ENCODE measurements at places on chromosomes 16 and 17.
A peak's percentile ranks its signal among the peaks of the same experiment; 100 is the strongest.

DNA sequence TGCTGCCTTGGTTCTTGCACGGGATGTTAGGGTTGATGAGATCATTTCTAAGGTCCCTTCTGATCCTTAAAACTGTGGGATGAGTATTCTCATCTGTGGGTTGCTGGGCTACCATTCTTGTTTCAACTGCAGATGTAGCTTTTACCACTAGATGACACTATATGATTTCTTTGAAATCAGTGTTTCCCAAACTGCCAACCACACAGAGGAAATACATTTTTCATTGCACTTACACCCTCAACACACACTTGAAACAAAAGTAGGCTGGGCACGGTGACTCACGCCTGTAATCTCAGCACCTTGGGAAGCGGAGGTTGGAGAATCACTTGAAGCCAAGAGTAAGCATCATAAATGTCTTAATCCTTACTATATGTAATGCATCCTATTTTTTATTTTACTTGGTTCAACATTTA lies 15.3 kb downstream of the LCMT1 start:
- peak; percentile 21 for DNase-seq

DNA sequence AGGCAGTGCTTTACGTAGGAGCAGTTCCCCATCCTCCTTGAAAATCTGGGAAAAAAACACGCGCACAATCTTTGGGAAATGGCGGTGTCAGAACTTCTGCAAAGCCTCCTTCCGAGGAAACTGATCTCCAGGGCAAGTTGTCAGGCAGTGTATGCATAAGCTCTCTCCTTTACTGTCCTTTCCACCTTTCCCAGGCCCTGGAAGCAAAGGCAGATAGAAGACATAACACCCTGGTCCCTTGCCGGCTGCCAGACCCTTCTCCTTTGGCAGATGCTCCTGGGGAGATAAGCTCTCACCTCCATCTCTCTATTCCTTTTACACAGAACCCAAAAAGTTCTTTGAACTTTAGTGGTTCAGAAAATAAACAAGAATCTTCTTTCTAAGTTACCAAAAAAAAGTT lies 12.4 kb downstream of the TOB1 start:
- DNase-seq = no peak

GRCh38 chr16:86196687-86197391 lies 297.9 kb downstream of the IRF8 start:
- no peak for DNase-seq

- no peak for DNase-seq
These were observed 24.0 kb downstream of the RNF213 start for GRCh38 chr17:80284631-80285030.

- DNase-seq = peak; percentile 48
These were observed 7.1 kb upstream of the TEX19 start for GRCh38 chr17:82351713-82352488.

DNA sequence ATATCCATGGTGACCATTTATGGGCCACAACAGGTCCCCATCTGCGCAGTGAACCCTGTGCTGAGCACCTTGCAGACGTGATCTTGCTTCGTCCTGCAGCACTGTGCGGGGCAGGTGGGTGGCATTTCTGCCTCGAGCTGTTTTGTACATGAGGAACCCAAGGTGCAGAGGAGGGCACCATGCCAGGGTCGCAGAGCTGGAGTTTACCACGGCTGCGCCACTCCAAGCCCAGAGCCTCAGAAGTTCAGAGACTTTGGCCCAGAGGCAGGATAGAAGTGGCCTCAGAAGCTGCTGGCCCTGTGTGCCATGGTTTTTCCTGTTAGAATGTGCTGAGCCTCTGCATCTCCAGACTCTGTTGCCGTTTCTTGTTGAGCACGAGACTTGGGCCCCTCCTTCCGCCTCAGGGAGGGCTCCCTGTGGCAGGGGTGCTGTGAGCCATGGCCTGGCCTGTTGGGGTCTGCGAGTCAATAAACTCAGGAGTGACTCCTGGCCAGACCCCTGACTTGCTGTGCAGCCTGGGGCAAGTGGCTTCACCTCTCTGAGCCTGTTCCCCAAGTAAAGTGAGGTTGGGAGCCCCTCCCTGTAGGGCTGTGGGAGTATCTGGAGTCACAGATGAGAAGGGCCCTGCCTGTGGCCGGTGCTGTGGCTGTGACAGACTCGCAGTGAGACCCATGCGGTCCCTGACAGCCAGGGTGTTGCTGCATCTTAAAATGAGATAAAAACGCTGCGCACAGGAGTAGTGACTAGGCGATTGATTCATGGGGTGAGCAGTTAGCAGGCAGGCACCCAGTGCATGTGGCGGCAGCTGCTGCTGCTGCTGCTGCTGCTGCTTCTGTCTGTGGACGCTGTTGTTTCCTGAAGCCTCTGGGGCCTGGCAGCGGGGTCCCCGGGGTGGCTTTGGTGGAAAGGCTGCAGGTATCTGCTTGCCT lies 11.8 kb downstream of the MAP2K3 start:
- no peak for DNase-seq

DNA sequence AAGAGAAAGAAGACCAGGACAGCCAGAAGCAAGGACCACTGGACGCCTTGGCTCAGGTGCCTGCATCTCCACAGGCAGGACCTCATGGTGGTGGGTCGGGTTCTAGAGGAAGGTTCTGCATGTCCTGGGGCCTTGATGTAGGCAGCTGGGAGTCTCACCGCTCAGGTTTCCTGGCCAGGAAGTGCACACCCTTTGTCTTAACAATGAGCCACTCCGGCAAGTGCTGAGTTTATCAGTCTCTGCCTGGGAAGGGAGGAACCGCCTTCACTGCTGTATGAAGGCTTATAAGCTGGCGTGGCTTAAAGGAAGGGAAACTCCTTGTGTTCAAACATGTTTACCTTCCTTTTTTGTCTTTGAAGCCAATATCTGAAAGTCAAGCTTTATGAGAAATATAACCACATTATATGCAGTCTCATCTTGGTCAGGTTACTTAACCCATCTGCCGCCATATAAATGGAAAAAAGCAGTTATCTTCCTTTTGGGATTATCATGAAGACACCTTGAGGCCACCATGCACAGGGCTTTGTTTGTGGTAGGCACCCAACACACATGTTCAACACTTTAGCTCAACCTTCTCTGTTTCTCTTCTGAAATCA lies at the start of gene ST6GALNAC1:
TSS of gene ST6GALNAC1 (minus strand) at position 205 of the 596 bp plus-strand sequence. CDS start at position 86, 119 bp downstream.
- DNase-seq = no peak

DNA sequence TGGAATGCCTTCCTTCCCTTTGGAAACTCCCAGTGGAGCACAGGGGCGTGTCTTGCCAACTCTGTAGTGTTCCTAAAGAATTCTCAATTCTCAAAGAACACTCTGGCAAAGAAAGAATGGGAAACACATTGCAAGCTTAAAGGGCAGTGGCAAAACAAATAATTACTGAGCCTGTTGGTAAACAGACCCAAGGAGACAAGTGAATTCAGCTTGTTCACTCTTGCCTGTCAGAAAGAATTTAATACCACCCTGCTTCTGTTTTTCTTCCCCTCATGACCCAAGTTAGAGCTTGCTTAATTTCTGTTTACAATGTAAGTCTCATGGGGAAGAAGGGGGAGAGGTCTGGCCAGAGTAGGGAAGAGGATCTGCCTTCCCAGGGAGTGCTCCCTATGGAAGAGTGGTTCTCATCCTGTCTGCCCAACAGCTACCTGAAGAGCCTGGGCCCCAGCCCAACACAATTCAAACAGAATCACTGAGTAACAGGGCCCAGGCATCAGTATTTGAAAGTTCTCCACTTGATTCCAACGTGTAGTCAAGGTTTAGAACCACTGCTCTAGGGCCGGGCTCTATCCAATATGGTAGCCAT lies 386.0 kb downstream of the SLC39A11 start:
- DNase-seq = no peak

DNA sequence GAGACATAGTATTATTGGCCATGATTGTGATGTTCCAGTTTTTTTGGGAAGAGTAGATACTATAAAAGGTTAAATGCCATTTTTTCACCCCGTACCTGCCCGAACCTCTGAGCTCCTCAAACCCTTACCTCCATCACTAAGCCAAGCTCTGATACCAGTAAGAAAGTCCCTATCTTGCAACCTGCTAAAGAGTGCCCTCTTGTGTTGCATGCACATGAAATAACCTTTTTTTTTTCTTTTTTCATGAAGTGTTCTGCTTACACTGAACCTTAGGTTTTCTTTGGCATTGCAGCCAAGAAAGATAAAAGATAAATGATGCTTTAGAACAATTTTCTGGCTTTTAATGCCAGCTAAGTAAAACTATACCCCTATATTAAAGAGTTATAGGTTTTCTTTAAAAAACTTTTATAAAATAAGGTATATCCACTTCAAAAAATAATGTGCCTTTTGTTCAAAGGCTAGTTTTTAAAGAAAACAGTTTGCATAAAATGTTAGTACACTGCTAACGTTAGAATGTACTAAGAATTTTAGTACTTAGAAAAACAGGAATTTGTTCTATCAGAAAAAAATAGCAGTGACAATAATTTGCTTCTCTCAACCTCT lies 295.3 kb upstream of the PMFBP1 start:
- DNase-seq = no peak

GRCh38 chr16:2121853-2122252 lies 13.8 kb downstream of the PKD1 start:
- DNase-seq = peak; percentile 35

- peak; percentile 60 for DNase-seq
These were observed 1.9 kb upstream of the CAPN15 start for GRCh38 chr16:525520-526180.

DNA sequence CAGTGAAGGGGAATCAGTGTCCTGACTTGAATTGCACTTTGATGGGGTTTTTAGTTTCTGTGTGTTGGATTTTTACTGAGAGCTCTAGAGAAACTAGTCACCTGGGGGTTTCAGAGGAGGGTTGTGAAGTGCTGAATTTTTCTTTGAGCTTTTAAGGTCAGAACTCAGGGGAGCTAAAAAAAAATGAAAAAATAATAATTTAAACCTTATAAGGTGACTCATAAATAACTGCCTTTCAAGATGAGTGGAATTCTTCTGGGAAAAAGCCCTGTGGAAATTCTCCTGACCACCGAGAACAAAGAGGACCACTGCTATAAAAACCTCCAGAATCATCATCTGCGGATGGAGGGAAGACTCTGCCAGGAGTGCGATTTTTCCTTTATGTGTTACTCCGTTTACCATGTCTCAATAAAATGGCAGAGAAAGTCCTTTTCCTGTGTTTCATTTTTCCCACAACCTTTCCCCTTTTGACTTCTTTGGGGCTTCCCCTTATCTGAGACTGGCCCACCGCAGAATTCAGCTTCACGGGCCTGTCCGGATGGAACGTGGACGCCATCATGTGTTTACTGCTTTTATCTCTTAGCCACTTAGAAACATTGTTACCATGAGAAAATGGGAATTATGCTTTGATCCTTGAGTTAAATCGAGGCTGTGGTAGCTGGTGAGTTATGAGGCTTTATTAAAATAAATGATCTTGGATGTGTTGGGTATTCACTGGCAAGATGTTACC lies 39.7 kb downstream of the RPTOR start:
- no peak for DNase-seq

GRCh38 chr16:67419502-67419901 lies 3.2 kb upstream of the ZDHHC1 start:
- no peak for DNase-seq

DNA sequence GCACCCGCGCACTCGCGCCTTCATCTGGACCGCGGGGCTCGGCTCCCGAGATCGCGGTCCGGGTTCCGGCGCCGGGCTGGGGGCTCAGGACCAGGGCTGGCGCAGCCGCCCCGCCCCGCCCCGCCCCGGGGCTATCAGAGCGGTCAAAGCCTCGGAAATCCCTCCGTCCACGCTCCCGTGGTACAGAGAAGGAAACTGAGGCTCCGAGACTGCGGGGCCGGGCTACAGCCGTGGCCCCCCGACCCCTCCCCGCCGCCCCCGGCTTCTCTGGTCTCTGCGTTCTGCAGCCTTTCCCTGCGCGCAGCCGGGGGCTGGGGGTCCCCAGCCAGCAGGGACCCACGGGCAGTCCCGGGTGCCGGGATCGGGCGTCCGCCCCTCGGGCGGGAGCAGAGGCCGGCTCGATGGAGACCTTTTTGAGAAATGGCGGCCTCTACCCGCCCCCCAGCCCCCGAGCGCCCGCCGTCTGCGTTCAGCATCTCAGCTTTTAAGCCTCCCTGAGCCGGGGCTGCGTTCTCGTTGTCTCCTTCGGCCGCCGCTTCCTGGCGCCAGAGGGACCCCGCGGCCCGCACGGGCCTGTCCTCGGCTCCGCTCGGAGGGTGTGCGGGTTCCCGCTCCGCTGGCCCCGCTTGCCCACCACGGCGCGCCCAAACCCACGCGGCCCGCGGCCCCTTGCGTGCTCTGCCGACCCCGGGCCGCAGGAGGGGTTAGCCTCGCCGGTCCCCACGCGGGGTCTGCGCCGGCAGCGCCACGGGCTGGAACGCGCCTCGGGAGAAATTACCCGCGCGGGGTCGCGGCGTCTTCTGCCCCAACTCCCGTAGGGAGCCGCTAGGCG lies 1.5 kb upstream of the NPTX1 start:
- no peak for DNase-seq

DNA sequence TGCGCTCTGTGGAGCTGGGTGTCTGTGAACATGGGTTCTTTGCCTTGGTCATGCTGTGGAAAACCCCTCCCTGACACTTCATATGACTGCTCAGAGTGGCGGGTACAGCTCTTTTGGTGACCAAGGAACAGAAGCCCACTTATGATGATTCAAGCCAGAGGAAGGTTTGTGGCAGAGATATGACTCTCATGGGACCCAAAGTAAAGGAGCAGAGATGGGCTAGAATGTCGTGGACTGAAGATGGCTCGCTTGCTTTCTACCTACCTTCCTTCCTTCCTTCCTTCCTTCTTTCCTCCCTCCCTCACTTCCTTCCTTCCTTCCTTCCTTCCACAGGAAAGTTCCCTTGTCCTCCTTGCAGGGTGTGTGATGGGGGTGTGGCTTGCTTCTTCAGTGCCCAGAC lies 169.7 kb upstream of the IRX3 start:
- DNase-seq = no peak

DNA sequence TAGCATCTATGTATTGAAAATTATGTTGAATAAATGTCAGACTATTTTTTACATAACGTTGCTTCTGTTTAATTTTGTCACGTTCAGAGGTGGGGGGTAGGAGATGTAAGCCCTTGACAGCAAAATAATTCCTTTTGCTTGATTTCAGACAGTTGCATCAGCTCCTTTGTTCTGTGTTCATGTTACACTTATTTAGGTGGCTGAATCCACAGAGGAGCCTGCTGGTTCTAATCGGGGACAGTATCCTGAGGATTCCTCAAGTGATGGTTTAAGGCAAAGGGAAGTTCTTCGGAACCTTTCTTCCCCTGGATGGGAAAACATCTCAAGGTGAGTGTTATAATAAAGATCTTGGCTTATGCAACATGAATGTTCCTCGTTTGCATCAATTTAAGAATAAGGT lies 4.5 kb downstream of the HERPUD1 start:
- DNase-seq = no peak

- DNase-seq = no peak
These were observed 165.6 kb downstream of the SPECC1 start for GRCh38 chr17:20174588-20175265.

- no peak for DNase-seq
These were observed 6.1 kb downstream of the RFFL start for GRCh38 chr17:35057332-35057915.

- no peak for DNase-seq
These were observed 213.6 kb upstream of the CDH5 start for GRCh38 chr16:66152823-66153393.

- no peak for DNase-seq
These were observed 367.7 kb upstream of the CDH11 start for GRCh38 chr16:65489531-65490023.

GRCh38 chr17:64534187-64534586 lies 27.4 kb downstream of the CEP95 start:
- DNase-seq = no peak

GRCh38 chr16:84821728-84822689 lies 2.2 kb downstream of the CRISPLD2 start:
- DNase-seq = no peak

- no peak for DNase-seq
These were observed 3.7 kb upstream of the FOXL1 start for GRCh38 chr16:86574646-86575045.

Measured in nucleus accumbens (tissue), 56 donors.